ENCODE measurements at places on chromosomes 3 and 15.

DNA sequence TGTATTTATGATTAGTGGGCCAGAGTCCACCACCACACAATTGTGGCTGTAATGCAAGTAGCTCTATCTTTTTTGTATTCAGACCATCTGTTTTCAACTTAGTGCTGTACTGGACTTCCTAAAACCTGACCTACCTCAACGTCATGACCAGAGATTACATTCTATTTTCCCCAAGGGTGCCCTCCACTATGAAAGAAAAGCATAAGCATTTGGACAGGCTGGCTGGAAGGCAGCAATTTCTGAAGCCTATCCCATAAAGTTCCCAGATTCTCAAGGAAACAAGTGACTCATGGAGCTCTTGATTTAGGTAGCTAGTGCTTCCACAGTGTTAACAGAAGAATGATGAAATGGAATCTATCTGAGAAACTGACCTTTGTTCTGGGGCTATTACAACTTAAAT is 75.8 kb downstream of the COL8A1 start:
- peak; percentile 49 for DNase-seq

GRCh38 chr3:157290766-157291165 is 130.8 kb upstream of the CCNL1 start:
- peak; percentile 73 for DNase-seq

DNA sequence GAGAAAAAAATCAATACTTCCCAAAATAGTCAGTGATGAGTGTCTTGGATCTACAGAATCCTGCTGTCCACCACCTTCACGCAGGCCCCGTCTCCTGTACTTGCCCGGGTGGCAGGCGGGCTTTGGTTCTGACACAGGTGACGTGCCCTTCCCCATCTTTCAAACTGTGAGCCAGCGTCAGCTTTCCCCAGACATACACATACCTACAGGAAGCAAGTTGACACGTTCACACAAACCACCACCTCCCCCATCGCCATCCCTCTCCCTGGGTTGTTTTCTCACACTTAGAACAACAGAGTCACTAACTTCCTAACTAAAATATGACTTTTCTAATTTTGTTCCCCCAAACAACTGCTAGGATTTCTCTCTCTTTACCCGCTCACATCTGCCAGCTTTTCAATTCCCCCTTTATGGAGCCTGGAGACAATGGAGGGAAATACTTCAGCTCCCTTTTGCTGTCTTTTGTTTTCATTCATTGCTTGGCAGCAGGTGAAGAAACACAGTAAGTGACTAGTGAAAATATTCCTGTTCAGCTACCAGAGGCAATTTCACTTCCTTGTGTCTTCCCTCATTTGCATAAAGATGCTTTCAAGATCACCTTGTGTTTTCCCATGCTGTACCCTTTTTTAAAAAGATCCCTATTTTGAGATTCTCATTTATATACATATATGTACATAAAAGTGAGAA is 248.3 kb downstream of the SLCO3A1 start:
- no peak for DNase-seq

DNA sequence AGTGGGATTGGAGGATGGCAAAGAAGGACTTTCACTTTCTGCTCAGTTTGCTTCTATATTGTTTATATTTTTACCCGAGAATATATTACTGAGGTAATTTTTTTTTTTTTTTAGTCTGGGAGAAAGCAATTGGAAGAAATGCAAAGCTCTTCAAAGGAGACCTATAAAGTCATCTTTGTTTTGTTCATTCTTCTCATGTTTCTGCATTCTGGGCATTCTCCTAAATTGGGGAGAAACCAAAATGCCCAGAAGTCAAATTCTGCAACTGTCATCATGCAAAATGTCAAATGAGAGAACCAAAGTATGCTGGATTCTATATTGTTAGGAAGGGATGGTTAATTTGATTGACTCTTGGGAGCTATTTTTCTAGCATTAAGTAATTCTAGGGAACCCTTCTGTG is 168.3 kb upstream of the TSC22D2 start:
- no peak for DNase-seq

GRCh38 chr3:60079076-60079475 is 1029.3 kb upstream of the CFAP20DC start:
- DNase-seq = no peak

- DNase-seq = no peak
Observed at GRCh38 chr3:123568034-123568433, 16.8 kb downstream of the HACD2 start.

GRCh38 chr15:89668171-89668570 is 11.0 kb downstream of the PLIN1 start:
- DNase-seq = no peak

- no peak for DNase-seq
Observed at GRCh38 chr15:90641581-90642463, 75.3 kb upstream of the BLM start.

DNA sequence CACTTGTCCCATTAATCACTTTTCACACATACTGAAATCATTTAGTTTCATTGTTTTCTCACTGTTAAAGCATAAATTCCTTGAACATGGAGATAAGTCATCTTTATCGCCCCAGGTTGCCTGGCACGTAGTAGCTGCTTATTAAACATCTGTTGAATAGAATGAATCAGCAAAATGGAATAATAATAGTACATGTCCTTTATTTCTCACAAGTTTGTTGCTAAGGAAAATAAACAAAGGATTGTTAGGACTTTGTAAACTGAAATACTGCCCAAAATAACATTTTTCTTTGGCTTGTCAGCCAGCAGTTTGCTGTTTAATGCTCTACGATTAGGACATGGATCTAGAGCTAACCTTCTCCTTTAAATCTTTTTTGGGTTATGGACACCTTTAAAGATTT is 17.9 kb downstream of the SLC35A5 start:
- DNase-seq = no peak

DNA sequence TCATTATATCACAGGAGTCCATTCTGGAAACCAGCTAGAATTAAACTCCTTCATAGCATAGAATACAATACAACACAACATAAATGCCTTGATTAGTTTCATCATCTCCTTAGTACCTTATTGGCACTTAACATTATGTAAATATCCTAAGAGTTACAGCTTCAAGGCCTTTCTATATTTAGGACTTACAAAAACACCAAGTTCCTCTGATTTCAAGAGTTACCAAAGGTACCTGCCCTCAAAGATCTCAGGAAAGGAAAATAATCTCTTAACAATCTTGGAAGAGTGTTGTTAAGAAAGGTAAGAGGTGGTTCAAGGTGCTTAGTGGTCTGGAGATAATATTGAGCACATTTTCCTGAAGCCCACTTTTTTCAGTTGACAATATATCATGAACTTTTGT is 477.7 kb downstream of the IGSF11 start:
- no peak for DNase-seq

- DNase-seq = no peak
Observed at GRCh38 chr3:143173242-143173641, 53.7 kb downstream of the CHST2 start.

DNA sequence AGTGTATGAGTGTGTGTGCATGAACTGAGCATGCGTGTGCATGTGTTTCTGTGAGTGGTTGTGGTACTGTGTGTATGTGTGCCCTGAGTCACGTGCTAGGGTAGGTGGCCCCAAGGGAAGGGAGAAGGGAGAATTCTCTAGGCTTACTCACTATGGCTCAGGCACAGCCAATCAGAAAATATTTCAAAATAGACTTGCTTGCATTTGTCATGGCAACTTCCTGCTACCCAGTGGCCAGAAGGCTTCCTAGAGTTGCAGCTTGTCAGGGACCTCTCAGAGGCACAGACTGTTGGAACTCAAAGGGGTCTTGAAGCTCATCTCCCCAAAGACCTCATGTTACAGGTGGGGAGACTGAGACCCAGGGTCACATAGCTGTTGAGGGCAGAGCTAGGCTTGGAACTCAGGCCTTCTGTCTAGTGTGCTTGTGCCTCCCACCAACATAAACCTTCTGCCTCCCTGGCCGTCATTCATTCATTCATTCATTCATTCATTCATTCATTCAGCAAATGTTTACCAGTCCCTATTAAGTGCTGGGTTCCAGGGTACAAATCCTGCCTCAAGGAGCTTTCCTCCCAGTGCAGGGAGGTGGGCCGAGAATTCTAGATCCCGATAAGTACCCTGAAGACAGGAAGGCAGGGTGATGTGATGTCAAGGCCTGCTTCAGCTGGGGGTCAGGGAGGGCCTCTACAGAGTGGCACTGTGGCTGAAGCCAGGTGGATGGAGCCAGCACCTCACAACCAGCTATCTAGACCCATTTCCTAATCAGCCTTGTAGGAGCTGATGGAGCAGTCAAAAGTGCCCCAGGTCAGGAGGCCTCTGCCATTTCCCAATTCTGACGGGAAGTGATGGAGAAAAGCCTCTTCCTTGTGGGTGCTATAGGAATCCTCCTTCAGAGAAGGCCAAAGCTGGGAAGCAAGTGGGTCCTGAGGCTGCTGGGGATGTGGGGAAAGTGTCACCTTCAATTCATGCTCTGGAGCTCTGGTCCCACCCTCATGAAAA is 10.9 kb upstream of the RFT1 start:
- no peak for DNase-seq

DNA sequence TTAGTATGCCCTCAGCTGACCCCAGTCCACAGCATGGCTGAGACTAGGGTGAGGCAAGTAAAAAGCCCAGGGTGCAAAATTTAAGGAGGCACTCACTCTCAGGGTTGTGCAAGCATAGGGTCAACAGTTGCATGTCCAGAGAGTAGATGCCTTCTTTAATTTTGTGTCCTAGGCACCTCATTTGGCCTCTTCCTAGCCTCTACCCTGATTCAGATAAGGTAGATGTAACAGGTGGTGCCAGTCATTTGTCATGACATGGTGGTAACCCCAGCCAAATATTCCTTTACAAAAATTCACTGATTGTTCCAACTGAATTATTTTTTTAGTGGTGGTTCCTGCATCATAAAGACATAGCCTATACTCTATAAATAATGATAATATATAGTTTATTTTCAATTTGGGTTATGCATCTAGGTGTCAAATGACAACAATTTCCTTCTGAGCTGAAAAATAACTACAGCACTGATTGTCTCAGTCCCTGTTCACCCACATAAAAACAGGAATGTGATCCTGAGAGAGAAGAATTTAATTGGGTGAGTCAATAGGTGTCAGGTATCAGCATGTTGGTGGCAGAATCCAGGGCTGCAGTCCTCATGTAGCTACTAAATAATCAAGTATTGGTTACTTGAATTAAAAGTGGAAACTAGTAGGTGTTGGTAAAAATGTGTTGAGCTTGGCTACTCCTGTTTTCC is 44.2 kb upstream of the TIPARP start:
- DNase-seq = no peak

DNA sequence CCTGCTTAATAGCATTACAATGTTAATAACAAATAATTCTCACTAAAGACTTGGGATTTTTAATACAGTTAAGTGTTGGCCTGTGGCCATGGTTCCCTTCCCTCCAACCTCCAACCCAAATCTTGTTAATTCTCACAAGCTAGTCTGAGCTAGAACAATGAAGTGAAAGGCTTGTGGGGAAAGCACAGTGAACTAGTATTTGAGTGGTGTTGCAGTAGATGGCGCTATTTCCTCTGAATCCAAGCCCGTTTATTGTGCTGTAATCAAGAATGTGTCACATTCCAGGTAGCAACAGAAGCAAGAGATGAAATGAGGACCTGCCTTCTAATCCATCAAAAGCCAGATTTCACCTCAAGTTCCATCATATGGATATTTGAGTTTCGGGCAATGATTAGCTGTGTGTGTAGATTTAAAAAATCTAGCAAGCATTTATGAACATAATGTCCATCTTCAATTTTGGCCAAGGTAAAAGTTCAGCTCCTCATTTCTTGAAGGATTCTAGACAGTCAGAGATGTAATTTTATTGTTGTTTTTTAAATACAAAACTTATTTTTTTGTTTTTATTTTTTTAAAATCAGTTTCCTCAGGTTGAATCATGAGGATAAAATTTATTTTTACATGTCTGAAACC is 160.7 kb downstream of the SQOR start:
- no peak for DNase-seq

- no peak for DNase-seq
Observed at GRCh38 chr3:5564278-5564666, 376.8 kb downstream of the EDEM1 start.

GRCh38 chr3:90129730-90130129 is 1022.3 kb downstream of the EPHA3 start:
- DNase-seq = no peak

DNA sequence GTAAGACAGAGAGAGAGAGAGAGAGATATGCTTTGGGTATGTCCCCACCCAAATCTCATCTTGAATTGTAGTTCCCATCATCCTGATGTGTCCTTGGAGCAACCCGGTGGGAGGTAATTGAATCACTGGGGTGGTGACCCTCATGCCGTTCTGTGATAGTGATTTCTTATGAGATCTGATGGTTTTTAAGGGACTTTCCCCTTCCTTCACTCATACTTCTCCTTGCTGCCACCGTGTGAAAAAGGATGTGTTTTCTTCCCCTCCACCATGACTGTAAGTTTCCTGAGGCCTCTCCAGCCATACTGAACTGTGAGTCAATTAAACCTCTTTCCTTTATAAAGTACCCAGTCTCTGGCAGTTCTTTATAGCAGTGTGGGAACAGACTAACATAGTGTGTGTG is 60.3 kb downstream of the EOMES start:
- DNase-seq = no peak

- DNase-seq = no peak
Observed at GRCh38 chr3:99242271-99242670, 340.8 kb upstream of the DCBLD2 start.

DNA sequence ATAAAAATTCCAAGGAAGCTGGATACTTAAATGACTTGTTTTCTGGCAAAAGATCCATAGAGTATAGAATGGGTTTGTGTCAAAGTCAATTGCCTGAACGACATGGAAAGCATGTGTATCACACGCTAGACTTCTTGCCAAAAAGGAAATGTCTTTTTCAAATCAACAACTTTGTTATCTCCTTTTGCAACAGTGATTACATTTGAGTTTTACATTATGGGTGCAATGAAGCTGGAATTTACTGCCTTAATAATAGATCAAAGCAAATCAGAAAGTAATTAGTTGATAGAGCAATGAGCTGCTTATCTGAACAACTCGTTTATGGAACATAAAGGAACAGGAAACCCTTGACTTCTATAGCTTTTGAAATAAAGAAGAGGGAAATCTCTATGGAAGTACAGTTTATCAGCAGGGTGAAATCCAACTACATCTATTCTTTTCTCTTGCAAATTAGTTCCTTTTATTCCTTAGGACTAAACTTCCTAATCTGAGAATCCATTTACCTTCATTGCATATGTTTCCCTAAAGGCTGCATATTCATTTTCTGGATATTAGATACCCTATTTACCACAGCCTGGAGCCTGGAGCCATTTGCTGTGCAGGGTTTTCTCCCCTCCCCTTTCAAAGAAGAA is 415.1 kb upstream of the NECTIN3 start:
- no peak for DNase-seq

GRCh38 chr15:92492551-92493115 is 99.0 kb downstream of the ST8SIA2 start:
- DNase-seq = no peak

GRCh38 chr3:183555541-183556081 is at the start of gene KLHL6:
TSS of gene KLHL6 (minus strand) at chr3:183555706. CDS start at chr3:183555653, 53 bp downstream.
- DNase-seq = no peak

All from AG09319 (cell line).